ENCODE measurements at places on chromosomes 6 and 20. TPM values are rescaled to one million over a fixed set of nuclear protein-coding genes. Genes with fewer than 3 reads are reported as not detected.
A peak's percentile ranks its signal among the peaks of the same experiment; 100 is the strongest.

DNA sequence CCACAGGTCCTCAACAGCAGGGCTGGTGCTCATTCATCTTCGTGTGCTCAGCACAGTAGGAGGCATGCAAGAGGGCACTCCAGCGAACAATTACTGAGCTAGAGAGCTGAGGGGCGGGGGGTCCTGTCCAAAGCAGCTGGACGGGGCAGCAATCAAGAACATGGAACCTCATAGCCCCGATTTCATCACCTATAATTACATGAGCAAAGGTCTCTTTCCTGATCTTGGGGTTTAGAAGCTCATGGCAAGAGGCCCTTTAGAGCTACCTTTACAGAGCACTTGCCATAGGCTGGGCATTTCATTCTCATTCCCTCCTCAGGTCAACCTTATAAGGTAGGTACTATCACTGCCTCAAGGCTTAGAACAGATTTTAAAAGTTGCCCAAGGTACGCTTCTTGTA lies 10.4 kb downstream of the MOCS1 start:
- peaks cover 4% of the 10 kb centered on the region for H3K36me3 ChIP-seq
- peak overlapping the region; percentile 14 for H3K27ac ChIP-seq
- H3K27me3 ChIP-seq: no peaks in the 10 kb centered on the region
- DNase-seq: no peak

- no peaks in the 10 kb centered on the region for H3K36me3 ChIP-seq
- DNase-seq: no peak
- H3K27me3 ChIP-seq: no peaks in the 10 kb centered on the region
- no peaks in the 10 kb centered on the region for H3K4me1 ChIP-seq
- no peak overlapping the region for H3K4me3 ChIP-seq
These were observed 474.1 kb downstream of the CD109 start for GRCh38 chr6:74170118-74170517.

OSBPL2 gene
- total RNA-seq: 36.4 TPM

ARMC12 gene
- total RNA-seq: 0.20 TPM

PGC gene
- 586 TPM for total RNA-seq

Measured in lung (tissue), 17 donors.